Stimulated activated CD4-positive, alpha-beta T cell treated with anti-CD3 and anti-CD28 coated beads, Interleukin-2, amount 100 ng/mL, for 24 hours (primary cell): ENCODE measurements at places on chromosomes 2 and 18.

GRCh38 chr18:8661754-8662559 is 43.4 kb upstream of the MTCL1 start:
- DNase-seq: no peak

GRCh38 chr2:196076778-196077568 is 8.3 kb upstream of the DNAH7 start:
- DNase-seq: no peak

DNA sequence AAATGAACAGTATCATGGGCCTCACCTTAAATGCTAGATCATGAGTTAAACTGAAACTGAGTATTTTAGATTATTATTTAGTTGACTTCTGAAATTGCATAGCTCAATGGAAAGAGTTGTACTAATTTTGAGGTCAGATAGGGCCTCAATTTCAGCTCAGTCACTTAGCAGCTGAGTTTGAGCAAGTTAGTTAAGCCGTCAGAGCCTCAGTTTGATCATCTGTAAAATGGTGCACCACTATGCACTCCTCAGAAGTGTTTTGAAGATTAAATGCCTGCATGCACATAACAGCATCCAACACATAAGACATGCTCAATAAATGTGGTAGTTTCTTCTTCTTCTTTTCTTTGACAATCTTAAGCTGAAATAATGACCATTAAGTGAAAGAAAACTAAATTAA is 38.2 kb upstream of the ASNSD1 start:
- DNase-seq: no peak

GRCh38 chr18:79317703-79318102 is 78.0 kb upstream of the NFATC1 start:
- DNase-seq: no peak

DNA sequence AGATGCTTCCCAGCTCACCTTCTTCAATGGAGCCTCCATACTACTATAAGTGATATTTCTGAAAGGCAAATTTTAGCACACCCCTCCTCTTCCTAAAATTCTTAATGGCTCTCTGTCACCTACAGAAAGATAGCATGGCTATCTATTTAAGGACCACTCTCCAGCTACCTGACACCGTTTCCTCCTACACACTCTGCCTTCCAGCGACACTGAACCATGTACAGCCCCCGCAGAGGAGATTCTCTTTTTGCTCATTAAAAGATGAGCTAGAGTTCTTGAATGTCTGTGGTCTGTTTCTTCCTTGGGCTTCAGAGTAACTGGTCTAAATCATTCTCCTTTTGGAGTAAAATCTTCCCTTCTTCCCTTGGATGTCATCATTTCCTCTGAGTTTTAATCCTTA is 38.4 kb upstream of the GAREM1 start:
- no peak for DNase-seq

DNA sequence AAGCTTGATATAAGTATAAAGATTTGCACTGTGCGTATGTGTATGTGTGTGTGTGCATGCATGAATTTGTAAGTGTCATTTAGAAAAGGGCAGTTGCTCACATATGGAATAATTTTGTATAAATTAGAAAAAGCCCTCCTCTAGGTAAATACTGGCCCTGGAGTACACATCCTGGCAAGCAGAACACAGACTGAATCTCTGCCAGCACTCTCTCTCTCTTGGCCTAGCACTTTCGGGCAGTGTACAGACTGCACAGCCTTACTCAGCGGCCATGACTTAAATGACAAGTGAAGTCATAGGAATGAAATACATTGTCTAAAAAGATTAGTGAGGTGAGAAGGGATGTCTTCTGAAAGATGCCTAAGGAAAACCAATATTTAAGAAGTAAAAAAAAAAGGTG is 214.1 kb downstream of the RDH14 start:
- no peak for DNase-seq

DNA sequence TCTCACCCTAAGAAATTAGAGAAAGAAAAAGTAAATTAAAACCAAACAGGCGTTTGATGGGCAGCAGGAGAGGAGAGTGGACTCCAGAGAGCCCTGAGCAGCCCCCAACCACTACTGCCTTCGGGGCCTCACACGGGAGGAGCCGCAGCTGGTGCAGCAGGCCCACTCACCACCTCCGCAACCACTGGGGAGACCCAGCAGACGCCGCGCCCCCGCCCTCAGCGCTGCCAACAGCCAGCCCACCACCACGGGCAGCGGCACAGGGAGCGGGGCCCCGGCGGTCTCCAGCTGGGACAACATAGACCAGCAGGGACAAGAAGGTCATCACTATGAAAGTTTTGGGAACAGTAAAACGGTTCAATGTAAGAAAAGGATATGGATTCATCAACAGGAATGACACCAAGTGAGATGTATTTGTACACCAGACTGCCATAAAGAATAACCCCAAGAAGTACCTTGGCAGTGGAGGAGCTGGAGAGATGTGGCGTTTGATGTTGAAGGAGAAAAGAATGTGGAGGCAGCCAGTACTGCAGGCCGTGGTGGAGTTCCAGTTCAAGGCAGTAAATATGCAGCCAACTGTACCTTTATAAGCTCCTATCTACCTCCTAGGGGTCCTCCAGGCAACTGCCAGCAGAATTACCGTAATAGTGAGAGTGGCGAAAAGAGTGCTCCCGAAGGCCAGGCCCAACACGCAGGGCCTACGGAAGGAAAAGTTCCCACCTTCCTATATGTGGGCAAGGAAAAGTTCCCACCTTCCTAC is 76.5 kb downstream of the OLA1 start:
- no peak for DNase-seq

DNA sequence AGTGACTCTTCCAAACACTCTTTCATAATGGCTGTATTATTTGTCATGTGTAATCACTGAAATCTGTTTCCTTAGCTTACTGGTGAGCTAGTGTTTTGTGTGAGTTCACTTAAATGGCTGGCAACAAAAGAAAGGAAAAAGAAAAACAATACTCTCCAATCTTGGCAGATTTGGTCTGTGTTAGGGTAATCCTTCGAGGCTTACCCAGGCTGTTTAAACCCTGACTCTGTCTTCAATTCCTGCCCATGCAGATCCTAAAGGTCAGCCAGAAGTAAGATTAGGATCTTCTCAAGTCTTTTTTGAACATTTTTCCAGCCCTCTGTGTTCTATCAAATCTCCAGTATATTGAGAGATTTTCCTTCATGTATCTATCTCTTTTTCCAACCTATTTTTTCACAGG is 85.3 kb downstream of the CCDC178 start:
- no peak for DNase-seq

GRCh38 chr18:24727685-24728084 is 267.2 kb downstream of the HRH4 start:
- DNase-seq: no peak

- no peak for DNase-seq
Observed at GRCh38 chr2:236653863-236654262, 84.2 kb downstream of the ACKR3 start.

DNA sequence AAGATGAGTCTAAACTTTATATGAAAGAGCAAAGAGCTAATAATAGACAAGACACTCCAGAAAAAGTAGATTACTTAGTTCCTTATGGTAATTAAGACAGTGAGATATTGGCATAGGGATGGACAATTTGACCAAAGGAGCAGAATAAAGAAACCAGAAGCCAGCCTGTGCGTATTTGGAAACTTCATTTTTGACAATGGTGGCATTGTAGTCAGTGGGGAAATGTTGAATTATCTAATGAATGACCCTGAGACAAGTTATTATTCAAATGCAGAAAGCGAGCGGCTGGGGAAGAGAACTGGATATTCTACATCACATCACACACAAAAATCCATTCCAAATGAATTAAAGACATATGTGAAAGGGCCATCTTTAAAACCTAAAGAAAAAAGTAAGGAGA is 144.3 kb downstream of the DTNB start:
- no peak for DNase-seq

DNA sequence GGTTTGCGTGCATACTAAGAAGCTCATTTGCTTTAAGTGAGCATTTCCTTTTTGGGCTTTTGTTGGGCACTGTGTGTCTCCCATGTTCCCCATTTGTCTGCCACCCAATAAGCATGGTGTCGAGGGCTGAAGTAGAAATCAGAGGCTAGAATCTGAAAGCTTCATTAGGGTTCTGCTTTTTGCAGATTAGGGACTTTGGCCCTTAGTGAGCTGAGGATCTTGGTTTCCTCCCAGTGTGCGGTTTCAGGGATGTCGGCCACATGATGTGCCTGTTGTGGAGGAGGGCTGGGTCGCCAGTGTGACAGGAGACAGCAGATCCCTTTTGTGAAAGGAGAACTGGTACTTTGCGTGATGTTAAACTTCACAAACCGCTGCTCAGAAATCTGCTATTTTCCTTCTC is 41.1 kb downstream of the PLEKHB2 start:
- no peak for DNase-seq

DNA sequence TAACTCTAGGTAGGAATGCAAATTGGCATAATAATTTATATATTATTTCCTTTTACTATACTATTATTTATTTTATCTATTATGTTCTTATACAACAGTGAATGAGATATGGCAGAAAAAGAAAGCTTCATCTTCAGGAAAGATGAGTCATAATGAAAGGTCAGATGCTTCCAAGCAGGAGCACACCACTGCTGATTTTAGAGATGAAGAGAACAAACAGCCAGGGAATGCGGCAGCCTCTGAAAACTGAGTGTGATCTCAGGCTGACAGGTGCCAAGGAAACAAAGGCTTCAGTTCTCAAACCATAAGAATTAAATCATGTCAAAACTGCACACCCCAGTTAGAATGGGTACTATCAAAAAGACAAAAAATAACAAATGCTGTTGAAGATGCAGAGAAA is 149.0 kb downstream of the CCDC178 start:
- DNase-seq: no peak

- DNase-seq: no peak
Observed at GRCh38 chr2:42777883-42778805, 14.2 kb upstream of the OXER1 start.

- no peak for DNase-seq
Observed at GRCh38 chr2:12320991-12321641, 395.6 kb upstream of the TRIB2 start.

DNA sequence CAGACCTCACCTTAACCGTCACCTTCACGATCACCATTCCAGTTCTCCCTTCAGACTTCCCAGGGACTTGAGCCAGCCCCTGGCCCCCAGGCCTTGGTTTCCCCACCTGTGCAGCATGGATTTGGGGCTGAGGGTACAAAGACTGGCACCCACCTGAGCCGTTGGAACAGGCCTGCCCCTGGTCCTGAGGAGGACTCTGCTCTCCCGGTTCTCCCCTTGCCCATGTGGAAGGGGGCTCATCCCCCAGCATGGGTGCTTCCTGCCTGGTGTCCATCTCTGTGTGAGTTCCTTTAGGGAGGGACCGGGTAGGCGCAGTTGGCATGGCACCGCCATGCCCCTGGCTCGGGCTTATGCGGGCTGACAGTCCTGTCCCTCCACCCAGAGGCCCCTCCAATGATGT is 10.9 kb upstream of the GPR35 start:
- no peak for DNase-seq

- no peak for DNase-seq
Observed at GRCh38 chr2:231028889-231029288, 8.4 kb upstream of the C2orf72 start.

DNA sequence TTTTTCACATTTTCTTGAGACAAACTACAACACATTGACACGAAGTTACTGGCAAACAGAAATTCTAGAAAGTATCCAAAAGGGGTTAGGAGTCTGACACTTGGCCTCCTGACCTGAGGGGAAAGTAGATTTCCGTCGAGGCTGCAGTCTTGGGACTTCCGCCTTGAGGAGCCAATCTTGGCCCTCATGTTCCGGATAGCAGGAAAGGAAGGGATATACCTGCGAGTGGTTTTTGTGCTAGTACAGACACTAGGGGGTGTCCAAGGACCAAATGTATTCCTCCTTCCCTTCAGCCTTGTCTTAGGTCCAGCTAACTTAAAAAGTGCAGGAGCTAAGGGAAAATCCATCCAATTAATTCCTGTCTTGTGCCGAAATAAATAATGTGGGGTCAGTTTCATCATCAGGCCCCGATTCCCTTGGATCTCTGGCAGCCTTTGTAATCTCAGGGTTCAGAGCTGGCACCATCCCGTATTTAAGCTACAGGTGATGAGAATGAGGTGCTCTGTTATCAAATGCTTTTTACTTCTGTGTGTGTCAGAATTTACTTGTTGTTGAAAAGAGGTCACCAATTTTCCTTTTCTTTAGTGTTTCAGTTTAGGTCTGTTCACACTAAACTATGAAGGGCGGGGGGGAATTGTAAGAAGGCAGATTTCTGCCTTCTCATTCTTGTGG is 330.2 kb upstream of the FANCL start:
- no peak for DNase-seq

DNA sequence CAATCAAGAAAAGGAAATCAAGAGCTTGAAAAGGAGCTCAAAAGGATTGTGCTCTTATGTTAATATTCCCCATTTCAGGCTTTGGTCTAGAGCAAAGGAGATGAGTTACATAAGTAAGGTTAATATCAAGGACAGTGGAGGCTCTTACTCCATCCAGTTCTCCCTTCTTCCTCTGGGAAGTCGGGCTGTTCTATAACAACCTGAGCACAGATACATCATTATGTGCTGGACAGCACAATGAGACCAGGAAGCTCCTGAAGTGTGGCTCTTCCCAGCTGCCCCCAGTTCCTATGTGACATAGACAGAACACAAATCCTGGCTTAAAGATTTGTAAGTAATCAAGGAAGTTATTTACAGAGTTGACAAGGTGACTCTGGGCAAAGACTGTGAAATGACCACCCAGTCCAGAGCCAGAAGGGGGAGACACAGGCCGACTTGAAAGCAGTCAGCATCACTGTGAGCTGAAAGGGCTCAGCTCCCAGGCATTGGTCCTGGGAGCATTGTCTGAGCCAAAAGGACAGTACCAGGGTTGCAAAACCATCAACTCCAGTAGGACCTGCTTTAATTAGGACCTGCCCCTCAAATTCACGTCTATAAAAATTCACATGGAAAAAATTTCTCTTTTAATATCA is 917.6 kb upstream of the ACVR2A start:
- no peak for DNase-seq

DNA sequence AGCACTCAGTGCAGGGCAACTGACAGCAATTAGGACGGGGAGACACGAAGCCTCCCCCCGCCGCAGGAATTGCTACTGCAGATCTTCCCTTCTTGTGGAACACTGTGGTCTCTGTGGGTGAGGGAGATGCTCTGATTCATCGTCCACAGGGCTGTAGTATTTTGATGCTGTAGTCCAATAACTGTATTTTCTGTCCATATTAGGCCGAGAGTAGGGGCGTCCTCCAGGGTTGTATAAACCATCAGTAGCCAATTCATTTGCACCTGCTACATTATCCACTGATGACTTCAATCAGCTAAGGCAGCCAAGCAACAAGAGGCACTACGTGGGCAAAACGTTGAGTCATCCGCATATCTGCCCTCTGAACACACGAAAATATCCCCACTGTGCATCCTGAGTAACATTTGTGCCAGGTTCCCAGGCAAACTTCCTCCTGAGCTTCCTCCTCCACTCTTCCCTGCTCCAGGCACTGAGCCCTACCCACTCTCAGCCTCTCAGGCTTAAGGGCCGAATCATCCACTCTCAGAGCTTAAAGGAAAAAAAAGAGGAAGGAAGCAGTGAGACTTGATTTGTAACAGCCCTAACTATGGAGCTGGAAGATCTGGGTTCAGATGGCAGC is 62.1 kb downstream of the LBH start:
- DNase-seq: no peak

DNA sequence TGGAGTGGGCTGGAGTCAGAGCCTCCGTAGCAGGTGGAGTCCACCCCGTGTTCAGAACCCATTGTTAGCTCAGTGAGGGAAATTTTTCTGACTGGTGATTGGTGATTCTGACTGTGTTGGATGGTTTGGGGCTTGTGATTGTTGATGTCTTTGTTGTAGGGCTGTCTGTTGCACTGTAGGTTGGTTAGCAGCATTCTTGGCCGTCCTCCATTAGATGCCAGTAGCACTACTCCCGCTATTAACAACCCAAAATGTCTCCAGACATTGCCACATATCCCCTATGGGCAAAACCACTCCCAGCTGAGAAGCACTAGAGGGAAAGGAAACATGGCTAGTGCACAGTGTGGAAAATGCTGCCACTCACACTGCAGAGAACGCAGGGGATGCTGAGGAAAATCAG is 51.7 kb downstream of the ARMC9 start:
- DNase-seq: no peak
